D341Med (cell line): ENCODE measurements at places on chromosomes 1 and 21.

GRCh38 chr21:45029298-45029947 lies 45.0 kb upstream of the ADARB1 start:
- no peak for DNase-seq

DNA sequence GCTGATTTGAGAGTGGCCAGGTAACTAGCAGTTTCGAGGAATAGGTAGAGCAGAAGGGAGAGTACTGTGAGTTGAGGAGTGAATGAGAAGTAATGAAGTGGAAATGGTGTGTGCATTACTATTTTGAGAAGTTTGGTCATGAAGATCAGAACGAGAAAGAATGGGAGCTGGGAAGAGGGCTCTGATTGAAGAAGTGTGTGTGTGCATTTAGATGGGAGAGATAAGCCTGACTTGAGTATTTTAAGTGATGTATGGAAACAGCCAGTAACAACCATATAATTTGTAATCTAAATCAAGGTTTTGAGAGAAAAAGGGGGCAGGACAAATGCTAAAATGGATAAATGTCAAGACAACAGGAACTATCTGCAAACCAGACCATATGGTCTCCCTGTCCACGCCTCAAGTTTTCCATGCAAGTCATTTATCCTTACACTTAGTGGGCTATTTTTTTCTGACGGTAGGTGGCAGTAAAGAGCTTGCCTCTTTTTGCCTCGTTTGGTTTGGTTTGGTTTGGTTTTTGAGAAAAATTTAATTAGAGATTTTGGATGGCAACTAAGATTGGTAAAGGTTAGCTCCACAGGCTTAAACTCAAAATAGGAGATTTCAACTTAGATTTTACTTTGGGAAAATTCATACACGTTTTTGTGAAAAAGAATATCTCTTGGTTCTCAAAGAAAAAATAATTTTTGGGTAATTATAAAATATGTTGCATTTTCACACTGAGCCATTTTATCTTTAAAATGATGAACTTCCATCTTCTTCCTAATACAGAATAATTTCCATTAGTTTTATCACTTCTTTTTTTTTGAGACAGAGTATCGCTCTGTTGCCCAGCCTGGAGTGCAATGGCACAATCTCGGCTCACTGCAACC lies 9.5 kb upstream of the B3GALNT2 start:
- peak; percentile 62 for DNase-seq

DNA sequence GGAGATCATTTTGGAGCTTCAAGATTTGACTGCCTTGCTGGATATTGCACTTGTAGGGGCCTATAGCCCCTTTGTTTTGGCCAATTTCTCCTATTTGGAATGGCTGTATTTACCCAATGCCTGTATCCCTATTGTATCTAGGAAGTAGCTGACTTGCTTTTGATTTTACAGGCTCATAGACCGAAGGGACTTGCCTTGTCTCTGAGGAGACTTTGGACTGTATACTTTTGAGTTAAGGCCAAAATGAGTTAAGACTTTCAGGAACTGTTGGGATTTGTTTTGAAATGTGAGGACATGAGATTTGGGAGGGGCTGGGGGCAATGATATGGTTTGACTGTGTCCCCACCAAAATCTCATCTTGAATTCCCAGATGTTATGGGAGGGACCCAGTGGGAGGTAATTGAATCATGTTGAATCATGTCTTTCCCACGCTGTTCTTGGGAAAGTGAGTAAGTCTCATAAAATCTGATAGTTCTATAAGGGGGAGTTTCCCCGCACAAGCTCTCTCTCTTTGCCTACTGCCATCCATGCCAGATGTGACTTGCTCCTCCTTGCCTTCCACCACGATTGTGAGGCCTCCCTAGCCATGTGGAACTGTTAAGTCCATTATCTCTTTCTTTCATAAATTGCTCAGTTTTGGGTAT lies 276.1 kb downstream of the LMX1A start:
- DNase-seq = no peak

- no peak for DNase-seq
Observed at GRCh38 chr21:38691631-38692030, 114.1 kb upstream of the ETS2 start.

DNA sequence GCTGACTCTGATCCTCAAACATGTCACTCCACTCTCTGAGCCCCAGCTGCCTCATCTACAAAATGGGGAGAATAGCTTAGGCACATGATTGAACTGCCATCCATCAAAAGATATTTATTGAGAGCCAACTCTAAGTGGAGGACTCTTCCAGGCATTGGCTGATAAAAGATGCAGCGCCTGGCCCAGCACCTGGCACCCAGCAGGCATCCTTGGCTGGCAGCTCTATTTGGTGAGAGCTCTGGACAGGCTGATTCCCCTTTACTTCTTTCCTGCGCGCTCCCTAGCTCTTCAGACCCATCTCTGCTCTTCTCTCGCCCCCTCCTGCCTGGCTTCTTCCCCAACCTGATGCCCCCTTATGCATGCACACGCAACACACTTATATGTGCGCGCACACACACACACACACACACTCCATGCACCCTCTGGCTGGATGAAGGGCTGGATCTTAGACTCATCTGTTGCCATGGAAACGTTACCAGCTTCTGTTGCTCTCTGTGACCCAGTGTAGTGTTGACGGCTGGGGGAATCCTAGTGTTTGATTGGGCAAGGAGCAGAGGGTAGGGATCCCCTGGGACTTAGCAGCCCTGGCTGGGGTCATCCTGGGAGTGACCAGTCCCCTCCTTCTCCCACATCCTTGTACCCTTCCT lies 49.3 kb downstream of the VWA5B1 start:
- DNase-seq = no peak

DNA sequence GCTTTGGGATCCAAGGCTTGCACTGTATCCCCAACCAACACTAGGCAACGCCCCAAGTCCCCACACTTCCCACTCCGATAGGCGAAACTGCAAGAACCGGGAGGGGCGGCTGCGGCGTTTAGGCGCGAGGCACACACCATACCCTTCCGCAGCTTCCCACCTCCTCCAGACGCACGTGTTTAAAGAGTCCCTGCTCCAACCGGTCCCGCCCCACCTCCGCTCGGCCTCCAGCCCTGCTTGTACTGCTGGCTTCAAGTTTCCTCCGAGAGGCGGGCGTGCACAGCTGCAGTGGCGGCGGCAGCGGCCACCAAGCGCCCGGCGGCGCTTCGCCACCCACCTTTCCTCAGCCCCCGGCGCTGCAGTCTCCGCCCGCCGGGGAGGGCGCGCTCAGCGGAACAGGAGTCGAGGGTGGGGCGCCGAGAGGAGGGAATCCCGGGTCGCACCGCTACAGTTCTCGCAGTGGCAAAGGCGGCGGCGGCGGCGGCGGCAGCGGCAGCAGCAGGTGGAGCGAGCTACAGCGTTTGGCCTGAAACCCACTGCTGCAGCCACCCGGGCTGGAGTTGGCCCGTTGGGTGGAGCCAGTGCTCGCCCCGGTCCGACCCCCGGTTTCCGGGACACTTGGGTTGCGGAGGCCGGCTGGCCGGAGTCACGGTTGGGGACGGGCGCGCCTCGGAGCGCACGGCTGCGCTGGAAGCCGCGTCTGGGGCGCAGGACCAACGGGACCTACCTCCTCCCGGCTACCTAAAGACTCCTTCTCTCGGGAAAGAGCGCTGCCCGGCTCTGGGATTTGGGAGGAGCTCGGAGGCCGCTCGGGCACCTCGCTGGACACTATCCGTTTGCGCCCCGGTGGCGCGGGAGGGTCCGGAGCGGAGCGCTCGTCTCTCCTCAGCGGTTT lies at the start of gene CNIH3:
Gene CNIH3 (plus strand): TSS at position 457 of the 895 bp plus-strand sequence. CDS start 858 bp downstream, outside the sequence.
- DNase-seq = peak; percentile 70

DNA sequence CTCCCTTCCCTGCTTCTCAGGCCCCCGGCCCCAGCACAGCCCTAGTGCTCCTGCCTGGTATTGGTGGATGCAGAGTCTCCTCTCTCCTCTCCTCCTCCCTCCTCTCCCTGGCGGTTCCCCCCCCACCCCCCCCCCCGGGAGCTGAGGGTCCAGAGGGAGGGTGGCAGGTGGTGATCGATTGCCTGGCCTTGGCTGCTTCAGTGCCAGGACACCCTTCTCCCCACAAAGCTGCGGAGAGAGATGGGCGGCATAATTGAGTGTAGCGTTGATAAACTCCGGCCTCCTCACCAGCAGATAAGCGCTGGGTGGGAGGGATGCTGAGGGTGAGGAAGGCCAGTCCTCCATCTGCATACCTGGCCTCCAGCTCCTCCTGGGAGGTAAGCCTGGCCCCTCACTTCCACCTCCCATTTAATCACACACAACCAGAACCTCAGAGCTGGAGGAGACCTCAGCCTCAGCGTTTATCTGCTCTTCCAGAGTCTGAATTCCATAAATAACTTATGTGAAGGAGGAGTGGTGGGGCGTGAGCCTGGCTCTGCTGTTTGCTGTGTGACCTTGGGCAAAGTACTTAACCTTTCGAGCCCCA lies 60.8 kb downstream of the LRRN2 start:
- DNase-seq = no peak

DNA sequence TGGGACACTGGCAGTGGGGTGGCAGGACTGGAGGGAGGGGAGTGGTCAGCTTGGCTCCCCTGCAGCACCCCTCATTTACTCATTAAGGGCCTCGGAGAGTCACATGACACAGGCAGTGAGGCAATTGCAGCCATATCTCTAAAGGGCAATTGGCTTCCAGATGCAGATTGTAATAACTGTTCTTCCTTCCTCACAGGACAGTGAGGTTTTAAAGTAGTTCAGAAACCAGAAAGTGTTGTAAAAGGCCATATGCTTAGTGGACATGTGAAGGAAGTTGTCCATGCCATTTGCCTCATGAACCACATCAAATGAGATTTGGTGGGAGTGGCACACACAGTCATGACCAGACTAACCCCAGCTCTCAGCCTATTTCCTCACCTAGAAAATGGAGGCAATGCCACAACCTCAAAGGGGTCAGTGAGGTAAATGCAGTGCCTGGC lies 11.1 kb downstream of the MTX1 start:
- no peak for DNase-seq

GRCh38 chr1:58762806-58763205 lies 21.0 kb downstream of the JUN start:
- no peak for DNase-seq

DNA sequence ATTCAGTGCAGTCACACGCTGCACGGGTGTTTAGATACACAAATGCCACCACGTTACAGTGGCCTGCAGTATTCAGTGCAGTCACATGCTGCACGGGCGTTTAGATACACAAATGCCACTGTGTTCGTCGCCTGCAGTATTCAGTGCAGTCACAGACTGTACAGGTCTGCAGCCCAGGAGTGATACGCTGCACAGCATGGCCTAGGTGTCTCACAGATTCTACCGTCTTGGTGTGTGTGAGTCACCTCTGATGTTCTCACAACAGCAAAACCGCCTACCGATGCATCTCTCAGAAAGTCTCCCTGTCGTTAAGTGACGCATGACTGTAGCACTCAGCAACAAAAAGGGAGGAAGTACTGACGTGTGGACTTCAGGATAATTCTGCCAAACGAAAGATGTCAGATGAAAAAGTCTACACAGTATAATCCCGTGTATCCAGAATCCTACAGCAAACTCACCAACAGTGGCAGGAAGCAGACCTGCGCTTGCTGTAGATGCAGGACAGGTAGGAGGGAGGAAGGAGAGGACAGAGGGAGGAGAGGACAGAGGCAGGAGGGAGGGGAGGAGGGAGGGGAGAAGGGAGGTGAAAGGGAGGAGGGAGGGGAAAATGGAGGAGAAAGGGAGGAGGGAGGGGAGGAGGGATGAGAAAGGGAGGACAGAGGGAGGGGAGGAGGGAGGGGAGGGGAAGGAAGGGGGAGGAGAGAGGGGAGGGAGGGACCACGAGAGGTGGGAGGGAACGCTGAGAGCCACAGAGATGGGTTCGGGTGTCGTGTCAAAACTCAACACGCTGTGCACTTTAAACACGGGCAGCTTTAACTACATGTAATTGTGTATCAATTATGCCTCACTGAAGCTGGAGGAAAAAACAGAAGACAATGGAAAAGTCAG lies 36.3 kb upstream of the PCBP3 start:
- DNase-seq = no peak

DNA sequence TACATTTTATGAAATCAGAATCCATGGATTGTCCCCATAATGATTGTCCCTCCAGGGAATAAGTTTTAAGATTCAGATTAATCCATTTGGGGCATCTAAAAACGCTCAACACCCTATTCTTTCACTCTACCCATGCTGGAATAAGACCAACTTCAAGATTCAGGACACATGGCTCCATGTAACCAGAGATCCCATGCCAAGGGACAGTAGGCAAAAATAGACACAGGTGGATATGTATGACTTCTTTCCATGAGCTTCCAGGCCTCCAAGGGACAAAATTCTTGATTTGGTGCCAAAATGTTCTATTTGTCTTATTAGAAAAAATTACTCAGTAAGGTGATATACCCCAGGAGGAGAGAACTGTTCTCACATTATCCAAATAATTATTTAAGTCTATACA lies 178.8 kb downstream of the NRIP1 start:
- no peak for DNase-seq

DNA sequence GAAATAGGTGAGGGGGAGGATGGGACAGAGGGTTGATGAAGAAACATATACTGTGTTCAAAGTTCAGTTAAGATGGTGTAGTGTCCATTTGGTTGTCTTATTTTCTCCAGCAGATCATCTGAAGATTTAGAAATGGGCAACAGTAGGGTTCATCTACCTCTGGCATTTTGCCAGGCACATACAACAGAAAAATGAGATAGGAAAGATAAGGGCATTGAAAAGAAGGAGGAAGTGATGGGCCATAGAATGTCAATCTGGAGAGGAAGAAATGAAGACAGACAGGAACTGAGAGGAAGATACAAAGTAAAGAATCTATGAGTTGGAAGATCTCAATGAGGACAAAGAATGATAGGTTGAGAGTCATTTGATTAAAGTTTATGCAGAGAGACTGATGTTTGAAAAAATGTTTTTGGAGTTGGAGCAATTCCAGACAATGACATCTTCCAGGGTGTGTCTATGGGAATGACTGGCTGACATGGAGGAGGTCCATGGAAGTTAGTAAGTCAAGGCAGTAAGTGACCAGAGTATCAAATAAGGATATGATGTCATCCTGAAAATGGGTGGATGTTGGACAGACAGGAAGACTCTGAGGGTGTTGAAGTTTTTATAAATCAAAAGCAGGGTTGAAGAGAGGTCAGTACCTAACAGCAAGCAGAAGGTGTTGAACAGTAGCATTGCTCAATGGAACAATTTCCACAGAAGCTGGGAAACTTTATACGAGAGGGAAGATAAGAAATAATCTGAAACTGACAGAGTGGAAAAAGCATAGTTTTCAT lies 18.7 kb upstream of the CD55 start:
- DNase-seq = no peak

DNA sequence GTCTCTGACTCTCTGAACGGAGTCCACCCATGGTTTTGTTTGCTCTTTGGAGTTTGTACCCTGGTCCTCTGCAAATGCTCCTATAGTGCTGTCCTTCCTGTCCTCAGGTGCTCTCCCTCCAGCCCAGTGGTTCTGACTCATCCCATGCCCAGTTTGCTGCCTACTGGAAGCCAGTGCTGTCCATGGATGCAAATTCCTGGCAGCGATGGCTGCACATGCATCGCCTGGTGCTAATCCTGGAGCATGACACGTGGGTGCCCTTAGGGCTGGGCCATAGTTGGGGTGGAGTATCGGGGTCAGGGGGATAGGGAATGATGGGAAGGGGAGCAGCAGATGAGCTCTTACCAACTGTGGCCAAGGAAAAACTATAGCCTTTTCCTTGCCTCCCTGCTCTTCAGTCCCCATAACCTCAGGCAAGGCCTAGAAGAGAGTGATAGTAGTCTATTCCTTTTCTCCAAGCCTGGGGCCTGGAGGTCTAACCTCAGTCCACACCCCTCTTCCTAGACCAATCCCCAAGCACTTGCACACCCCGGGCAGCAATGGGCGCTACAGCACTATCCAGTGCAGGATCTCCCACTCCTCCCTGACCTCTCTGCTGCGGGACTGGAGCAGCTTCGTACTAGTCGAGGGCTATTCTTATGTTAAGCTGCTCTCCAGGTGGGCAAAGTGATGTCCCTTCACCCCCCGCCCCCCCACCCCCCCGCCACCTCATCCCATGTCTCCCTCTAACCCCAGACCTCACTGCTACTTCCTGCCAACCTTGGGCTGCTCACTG lies 31.6 kb downstream of the HYI start:
- DNase-seq = no peak
